NCI-H146 (cell line): ENCODE measurements at places on chromosomes 13 and 19.

GRCh38 chr13:76330761-76331160 is 555.4 kb downstream of the KCTD12 start:
- no peak for DNase-seq

DNA sequence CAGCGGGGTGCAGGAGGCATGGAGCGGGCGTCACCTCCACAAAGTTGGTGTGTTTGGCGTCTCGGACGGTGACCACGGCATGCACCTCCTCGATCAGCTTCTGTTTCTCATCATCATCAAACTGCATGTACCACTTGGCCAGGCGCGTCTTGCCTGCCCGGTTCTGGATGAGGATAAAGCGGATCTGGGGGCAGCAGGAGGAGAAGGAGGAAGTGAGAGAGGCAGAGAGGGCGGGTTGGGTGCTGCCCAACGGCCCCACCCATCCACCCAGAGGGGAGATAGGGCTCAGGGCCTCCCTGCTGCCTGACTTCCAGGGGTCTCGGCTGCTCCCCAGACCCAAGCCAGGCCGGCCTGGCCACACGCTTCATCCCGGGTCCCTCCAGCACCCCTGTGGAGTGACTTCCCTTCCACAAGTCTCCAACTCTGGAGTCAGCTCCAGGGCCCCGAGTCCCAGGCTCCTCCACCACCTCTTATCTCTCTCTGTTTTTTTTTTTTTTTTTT is 4.6 kb downstream of the AP2S1 start:
- no peak for DNase-seq

GRCh38 chr13:113009743-113010509 is 40.9 kb downstream of the MCF2L start:
- DNase-seq: peak; percentile 81

DNA sequence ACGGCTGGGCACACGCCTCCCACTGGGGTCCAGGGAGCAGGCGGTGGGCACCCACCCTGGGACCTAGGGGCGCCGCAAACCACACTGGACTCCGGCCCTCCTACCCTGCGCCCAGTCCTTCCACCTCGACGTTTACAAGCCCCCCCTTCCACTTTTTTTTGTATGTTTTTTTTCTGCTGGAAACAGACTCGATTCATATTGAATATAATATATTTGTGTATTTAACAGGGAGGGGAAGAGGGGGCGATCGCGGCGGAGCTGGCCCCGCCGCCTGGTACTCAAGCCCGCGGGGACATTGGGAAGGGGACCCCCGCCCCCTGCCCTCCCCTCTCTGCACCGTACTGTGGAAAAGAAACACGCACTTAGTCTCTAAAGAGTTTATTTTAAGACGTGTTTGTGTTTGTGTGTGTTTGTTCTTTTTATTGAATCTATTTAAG is 1.6 kb downstream of the JUNB start:
- peak; percentile 70 for DNase-seq

DNA sequence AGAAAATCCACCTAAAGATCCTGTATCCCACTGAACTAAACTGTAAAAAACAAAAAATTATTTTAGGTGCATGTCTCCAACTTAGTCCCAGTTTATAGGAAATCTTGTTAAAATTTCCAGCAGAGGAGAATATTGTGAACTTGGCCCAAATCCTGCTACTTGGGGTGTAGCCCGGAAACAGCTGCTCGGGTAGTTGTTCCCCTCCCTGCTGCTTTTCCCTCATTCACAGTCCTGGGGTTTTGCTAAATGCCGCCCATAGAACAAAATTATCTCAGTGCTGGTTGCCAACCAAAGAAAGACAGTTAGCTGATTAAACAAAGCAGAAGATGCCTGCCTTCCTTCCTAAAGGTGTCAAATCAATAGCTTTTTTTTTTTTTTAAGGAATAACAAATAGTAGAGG is 330.5 kb upstream of the KLF12 start:
- peak; percentile 59 for DNase-seq

- DNase-seq: peak; percentile 74
These were observed 41.7 kb upstream of the CEACAM20 start for GRCh38 chr19:44570984-44571684.
